Smooth muscle cell of bladder (primary cell): ENCODE measurements at places on chromosomes 7 and 10. TPM values are rescaled to one million over a fixed set of nuclear protein-coding genes. Genes with fewer than 3 reads are reported as not detected.

Gene AMPH
- 3.4 and 4.0 TPM in 2 replicates for total RNA-seq

Gene CYP3A7
- 0.14 and 0.46 TPM in 2 replicates for total RNA-seq

Gene HABP2
- total RNA-seq, result not detected in 2 replicates

Gene STEAP4
- 0.71 and 4.6 TPM in 2 replicates for total RNA-seq

Gene NXPH1
- total RNA-seq, result not detected in 2 replicates

Gene COL26A1
- not detected in 2 replicates for total RNA-seq

Gene ZCWPW1
- 1.6 and 2.8 TPM in 2 replicates for total RNA-seq

Gene MYOZ1
- 0.09 and 0.14 TPM in 2 replicates for total RNA-seq

Gene SPDYE2B
- not detected in 2 replicates for total RNA-seq

Gene MYL7
- not detected in 2 replicates for total RNA-seq

Gene AKR1D1
- not detected in 2 replicates for total RNA-seq

Gene DLX6
- total RNA-seq, result not detected in 2 replicates

Gene FAM24B
- 2.6 and 2.7 TPM in 2 replicates for total RNA-seq

Gene OR2A12
- total RNA-seq, result not detected in 2 replicates

Gene SPDYE2
- total RNA-seq, result not detected in 2 replicates

Gene FAM180A
- total RNA-seq, result 2.3 and 5.5 TPM in 2 replicates

Gene PLA2G12B
- not detected in 2 replicates for total RNA-seq

Gene CNNM2
- 7.4 and 9.9 TPM in 2 replicates for total RNA-seq

Gene C10orf105
- under 0.01 TPM in 2 replicates for total RNA-seq

Gene RPP38
- total RNA-seq, result 10.3 and 10.5 TPM in 2 replicates
